ENCODE measurements at places on chromosomes 2 and 18.

DNA sequence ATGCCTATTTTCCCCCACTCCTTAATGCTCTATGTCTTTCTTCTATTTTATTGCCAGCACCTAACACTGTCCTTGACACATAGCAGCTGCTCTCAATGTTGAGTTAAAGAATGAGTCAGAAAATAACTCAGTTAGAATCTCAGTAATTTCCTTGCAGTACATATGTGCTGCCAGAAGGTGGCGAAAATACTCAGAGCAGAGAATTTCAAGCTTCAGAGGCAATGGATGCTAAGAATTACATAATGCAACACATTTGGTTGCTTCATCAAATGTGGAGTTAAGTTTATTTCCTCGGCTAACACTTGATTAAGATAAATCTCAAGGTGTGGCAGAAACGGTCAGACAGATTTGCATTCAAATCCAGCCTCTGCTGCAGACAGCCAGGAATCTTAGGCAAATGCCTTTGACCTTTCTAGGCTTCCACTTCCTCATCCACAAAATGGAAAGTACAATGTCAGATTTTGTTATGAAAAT lies 105.6 kb downstream of the VSNL1 start:
- peaks cover 11% of the 10 kb centered on the region for H3K36me3 ChIP-seq
- H3K4me3 ChIP-seq: no peak overlapping the region
- DNase-seq: peak; percentile 32
- H3K27ac ChIP-seq: no peak overlapping the region

- H3K27ac ChIP-seq: no peak overlapping the region
- H3K36me3 ChIP-seq: no peaks in the 10 kb centered on the region
- H3K27me3 ChIP-seq: no peaks in the 10 kb centered on the region
- no peak for DNase-seq
Observed at GRCh38 chr2:14288016-14288415, 344.5 kb upstream of the LRATD1 start.

- no peaks in the 10 kb centered on the region for H3K36me3 ChIP-seq
- H3K27me3 ChIP-seq: no peaks in the 10 kb centered on the region
- H3K4me1 ChIP-seq: no peaks in the 10 kb centered on the region
- DNase-seq: no peak
- H3K27ac ChIP-seq: no peak overlapping the region
Observed at GRCh38 chr2:95332036-95332435, 34.9 kb downstream of the KCNIP3 start.

DNA sequence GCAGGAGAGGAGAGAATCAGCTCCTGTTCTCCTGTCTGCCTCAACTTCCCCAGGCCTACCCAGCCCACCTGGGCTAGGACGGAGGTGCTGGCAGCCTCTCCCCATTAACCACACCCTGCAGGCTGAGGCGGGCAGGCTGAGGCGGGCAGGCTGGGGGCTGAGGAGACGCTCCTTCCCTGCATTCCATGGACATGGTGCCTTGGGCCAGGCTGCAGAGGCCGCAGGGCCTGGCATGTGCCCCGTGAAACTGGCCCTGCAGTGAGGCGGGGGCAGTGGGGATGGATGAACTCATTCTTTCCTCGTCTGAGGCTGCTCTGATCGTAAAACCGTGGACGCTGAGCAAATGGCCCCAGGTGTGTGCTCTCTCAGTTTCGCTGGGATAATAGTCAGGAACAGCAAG lies 84.7 kb upstream of the LAPTM4A start:
- no peak overlapping the region for H3K27ac ChIP-seq
- no peaks in the 10 kb centered on the region for H3K36me3 ChIP-seq
- H3K27me3 ChIP-seq: peaks cover 10% of the 10 kb centered on the region
- no peak for DNase-seq
- no peaks in the 10 kb centered on the region for H3K4me1 ChIP-seq

GRCh38 chr2:152875701-152876695 lies 157.6 kb downstream of the ARL6IP6 start:
- H3K36me3 ChIP-seq: no peaks in the 10 kb centered on the region
- no peaks in the 10 kb centered on the region for H3K4me1 ChIP-seq
- no peak overlapping the region for H3K27ac ChIP-seq
- no peak overlapping the region for H3K4me3 ChIP-seq

- no peaks in the 10 kb centered on the region for H3K36me3 ChIP-seq
- no peak overlapping the region for H3K27ac ChIP-seq
- no peak for DNase-seq
- no peak overlapping the region for H3K4me3 ChIP-seq
- no peaks in the 10 kb centered on the region for H3K27me3 ChIP-seq
Observed at GRCh38 chr2:182852090-182852489, 14.3 kb downstream of the FRZB start.

DNA sequence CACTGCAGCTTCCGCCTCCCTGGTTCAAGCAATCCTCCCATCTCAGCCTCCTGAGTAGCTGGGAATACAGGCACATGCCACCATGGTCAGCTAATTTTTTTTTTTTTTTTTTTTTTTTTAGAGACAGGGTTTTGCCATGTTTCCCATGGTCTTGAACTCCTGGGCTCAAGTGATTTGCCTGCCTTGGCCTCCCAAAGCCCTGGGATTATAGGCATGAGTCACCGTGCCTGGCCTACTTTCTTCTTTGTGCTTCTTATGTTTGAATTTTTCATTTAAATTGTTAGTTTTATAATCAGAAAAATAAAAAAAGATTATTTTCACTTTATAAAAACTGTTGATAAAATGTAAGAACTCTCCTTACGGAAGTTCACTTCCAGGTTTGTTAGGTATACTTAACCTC lies 101.5 kb upstream of the LPIN2 start:
- no peak overlapping the region for H3K27ac ChIP-seq
- H3K4me3 ChIP-seq: no peak overlapping the region
- H3K36me3 ChIP-seq: peaks cover 4% of the 10 kb centered on the region
- no peaks in the 10 kb centered on the region for H3K27me3 ChIP-seq
- no peaks in the 10 kb centered on the region for H3K4me1 ChIP-seq

DNA sequence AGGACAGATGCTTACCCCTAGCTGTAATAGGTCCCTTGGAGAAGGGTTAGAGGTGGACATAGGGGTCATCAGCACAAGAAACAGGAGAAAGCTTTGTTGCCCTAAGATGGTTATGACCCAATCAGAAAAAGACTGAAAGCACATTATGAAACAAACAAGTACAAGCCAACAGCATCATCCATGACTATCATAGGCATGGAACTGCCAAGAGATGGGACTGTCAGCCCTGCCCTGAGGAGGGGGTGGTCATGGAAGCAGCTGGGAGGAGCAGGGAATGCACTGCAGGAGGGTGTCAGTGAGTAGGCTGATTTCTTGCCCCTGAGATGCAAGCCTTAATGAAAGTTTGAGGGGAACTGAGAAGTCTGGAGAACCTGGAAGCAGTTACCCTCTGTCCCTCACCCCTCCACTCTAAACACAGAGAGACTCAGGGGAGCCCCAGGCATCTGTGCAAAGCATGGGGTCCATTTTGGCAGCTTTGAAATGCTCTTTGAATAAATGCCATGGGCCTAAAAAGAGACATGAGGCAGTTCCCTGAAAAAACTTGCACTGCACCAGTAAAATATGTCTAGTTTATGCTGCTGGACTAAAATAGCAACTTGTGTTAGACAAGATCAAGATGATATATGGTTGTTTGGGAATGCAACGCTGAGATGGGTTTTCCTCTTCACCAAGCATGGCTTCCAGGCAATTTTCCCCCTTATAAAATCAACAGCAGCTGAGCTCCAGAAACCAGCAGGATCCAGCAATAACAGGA lies 122.7 kb upstream of the ZFP36L2 start:
- no peaks in the 10 kb centered on the region for H3K4me1 ChIP-seq
- H3K4me3 ChIP-seq: no peak overlapping the region
- no peak for DNase-seq

DNA sequence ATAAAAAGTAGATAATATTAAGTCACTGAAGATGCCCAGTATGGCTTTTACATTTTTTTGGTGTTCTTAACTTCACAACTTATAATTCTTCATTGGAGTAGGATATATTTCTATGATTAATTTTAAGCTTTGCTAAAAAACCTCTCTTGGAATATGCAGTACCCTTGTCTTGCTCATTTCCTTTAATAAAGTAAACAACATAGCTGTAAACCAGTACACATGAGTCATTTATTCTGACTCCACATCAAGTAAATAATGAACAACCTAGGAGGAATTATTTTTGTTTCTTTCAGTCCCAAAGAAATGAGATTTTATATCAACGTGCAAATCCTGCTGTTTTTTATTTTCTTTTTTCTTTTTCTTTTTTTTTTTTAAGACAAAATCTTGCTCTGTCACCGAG lies 869.1 kb downstream of the CNTNAP5 start:
- no peaks in the 10 kb centered on the region for H3K4me1 ChIP-seq
- H3K36me3 ChIP-seq: no peaks in the 10 kb centered on the region
- H3K27ac ChIP-seq: no peak overlapping the region
- DNase-seq: no peak

- H3K36me3 ChIP-seq: peaks cover 1% of the 10 kb centered on the region
- H3K27me3 ChIP-seq: peaks cover 4% of the 10 kb centered on the region
- H3K4me3 ChIP-seq: no peak overlapping the region
- peaks cover 32% of the 10 kb centered on the region for H3K4me1 ChIP-seq
- DNase-seq: no peak
- H3K27ac ChIP-seq: no peak overlapping the region
Observed at GRCh38 chr18:58038063-58038462, 6.0 kb upstream of the NEDD4L start.

DNA sequence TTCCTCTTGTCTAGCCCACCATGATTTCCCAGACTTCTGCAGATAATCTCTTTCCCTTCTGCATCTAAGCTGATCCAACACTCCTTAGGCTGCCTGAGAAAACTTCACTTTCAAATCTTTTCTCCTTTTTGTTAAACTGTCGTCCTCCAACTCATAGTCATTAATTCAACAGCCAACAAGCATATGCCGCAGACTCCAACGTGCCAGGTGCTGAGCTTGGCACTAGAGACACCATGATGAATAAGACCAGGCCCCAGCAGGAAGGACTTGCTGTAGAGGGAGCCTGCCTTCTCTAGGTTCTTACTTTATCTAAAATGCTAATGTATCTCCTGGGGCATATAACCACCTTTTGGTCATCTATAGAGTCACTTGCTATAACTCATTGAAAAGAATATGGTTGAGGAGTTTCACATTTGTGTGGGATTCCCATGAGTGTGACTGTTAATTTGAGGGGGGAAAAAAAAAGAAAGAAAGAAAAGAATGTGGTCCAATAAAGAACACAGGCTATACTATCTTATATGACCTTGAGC lies 51.0 kb downstream of the ANKRD44 start:
- peaks cover 81% of the 10 kb centered on the region for H3K4me1 ChIP-seq
- no peak for DNase-seq
- H3K27me3 ChIP-seq: no peaks in the 10 kb centered on the region
- H3K4me3 ChIP-seq: peak overlapping the region; percentile 11
- peaks cover 28% of the 10 kb centered on the region for H3K36me3 ChIP-seq

DNA sequence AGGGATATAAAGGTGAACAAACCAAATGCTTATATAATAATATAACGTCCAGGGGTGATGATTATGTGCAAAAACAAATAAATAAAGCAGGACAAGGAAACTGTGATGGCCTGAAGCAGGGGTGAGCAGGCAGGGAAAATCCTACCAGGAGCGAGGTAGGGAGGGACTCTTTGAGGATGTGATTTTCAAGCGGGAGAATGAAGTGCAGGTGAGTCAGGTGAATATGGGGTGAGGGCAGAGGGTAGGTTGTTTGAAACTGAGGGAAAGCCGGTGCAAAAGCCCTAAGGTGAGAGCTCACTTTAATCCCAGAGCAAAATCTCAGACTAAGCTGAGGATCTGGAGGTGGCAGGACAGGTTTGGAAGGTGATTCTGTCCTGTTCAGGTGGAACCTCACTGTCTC lies 40.7 kb downstream of the CYP26B1 start:
- DNase-seq: no peak
- H3K36me3 ChIP-seq: no peaks in the 10 kb centered on the region
- no peak overlapping the region for H3K4me3 ChIP-seq
- no peak overlapping the region for H3K27ac ChIP-seq
- peaks cover 5% of the 10 kb centered on the region for H3K27me3 ChIP-seq

- H3K36me3 ChIP-seq: peaks cover 26% of the 10 kb centered on the region
- peak overlapping the region; percentile 85 for H3K4me3 ChIP-seq
- H3K27me3 ChIP-seq: no peaks in the 10 kb centered on the region
- DNase-seq: no peak
Observed at GRCh38 chr2:241356871-241357260, 781 bp downstream of the FARP2 start.

DNA sequence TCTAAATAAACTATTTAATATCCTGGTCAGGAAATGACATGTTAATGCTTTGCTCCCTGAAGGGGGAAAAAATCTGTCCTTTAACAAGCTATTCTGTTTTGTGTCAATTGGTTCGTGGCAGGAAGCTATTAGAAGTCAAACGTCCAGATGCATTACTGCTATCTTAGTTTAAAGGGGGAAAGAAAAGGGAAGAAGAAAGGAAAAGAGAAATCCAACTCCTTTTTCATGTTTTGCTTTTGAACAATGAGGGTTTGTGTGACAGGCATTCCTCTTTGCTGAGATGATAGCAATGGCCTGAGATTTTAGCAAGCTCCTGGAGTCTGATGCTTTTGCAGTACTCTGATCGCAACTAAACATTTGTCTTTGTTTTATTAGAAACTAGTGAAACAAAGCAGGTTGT lies 24.6 kb downstream of the TRIB2 start:
- no peaks in the 10 kb centered on the region for H3K27me3 ChIP-seq
- peaks cover 32% of the 10 kb centered on the region for H3K36me3 ChIP-seq
- H3K4me3 ChIP-seq: no peak overlapping the region
- H3K4me1 ChIP-seq: peaks cover 9% of the 10 kb centered on the region

- no peak overlapping the region for H3K27ac ChIP-seq
- DNase-seq: no peak
- H3K4me3 ChIP-seq: no peak overlapping the region
- no peaks in the 10 kb centered on the region for H3K4me1 ChIP-seq
Observed at GRCh38 chr2:83168377-83168776, 1290.7 kb downstream of the SUCLG1 start.

DNA sequence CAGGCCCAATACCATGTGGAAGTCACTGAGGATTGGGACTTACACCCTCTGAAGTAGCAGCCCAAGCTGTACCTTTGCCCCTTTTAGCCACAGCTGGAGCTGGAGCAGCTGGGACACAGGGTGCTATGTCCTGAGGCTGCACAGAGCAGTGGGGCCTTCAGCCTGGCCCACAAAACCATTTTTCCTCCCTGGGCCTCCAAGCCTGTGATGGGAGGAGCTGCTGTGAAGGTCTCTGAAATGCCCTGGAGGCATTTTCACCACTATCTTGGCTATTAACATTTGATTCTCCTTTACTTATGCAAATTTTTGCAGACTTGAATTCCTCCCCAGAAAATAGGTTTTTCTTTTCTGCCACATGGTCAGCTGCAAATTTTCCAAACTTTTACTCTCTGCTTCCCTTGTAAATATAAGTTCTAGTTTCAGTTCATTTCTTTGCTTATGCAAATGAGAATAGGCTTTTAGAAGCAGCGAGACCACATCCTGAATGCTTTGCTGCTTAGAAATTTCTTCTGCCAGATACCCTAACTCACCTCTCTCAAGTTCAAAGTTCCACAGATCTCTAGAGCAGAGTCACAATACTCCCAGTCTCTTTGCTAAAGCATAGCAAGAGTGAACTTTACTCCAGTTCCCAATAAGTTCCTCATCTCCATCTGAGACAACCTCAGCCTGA lies 213.8 kb upstream of the MGAT5 start:
- no peaks in the 10 kb centered on the region for H3K27me3 ChIP-seq
- peak overlapping the region; percentile 37 for H3K27ac ChIP-seq
- H3K4me3 ChIP-seq: peak overlapping the region; percentile 46
- H3K4me1 ChIP-seq: peaks cover 48% of the 10 kb centered on the region
- H3K36me3 ChIP-seq: peaks cover 3% of the 10 kb centered on the region

GRCh38 chr18:46386788-46387187 lies 270.2 kb downstream of the LOXHD1 start:
- H3K27me3 ChIP-seq: no peaks in the 10 kb centered on the region
- no peaks in the 10 kb centered on the region for H3K4me1 ChIP-seq
- H3K36me3 ChIP-seq: no peaks in the 10 kb centered on the region
- no peak for DNase-seq
- no peak overlapping the region for H3K4me3 ChIP-seq
- no peak overlapping the region for H3K27ac ChIP-seq

GRCh38 chr2:235414422-235414821 lies 79.4 kb upstream of the AGAP1 start:
- H3K36me3 ChIP-seq: no peaks in the 10 kb centered on the region
- peaks cover 9% of the 10 kb centered on the region for H3K27me3 ChIP-seq
- no peak for DNase-seq
- H3K4me1 ChIP-seq: no peaks in the 10 kb centered on the region
- no peak overlapping the region for H3K27ac ChIP-seq
